ENCODE measurements at places on chromosomes 1 and 21.
A peak's percentile ranks its signal among the peaks of the same experiment; 100 is the strongest.

DNA sequence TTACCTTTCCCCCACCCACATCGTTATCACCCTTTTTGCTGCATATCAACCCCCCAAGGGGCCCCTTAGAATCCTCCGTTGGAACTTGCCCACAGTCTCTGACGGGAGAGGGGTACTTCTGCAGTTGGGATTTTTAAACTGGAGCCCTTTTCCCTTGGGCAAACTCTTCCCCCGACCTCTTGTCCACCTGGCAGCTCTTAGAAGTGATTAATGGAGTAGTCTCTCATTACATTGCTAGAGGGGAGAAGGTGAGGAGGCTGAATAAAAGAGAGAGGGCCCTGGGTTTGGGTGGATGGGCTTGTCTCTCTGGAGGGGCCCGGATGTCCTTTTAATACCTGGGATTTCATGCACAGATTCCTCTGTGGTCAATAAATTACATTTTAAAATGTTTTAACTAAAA is 27.2 kb upstream of the TSPAN2 start:
- no peak for DNase-seq

DNA sequence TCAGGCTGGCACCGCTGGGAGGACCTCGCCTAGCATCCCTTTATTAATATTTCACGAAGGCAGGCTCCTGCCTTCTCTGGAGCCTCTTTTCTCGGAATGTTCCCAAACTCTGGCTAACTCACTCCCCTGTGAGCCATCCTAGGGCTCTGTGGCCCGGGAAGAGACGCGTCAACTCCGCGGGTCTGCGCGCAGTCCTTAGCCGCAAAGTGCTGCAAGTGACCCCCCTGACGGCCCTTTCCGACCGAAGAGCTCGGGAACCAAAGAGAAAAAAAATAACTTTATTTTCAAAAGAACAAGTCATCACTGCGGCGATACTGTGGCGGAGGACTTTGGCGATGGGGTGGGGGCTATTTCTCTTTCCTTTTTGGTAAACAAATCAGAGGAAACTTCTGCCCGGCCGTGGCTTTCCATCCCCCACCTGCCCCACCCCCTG is 14.6 kb downstream of the NR5A2 start:
- DNase-seq, result no peak

DNA sequence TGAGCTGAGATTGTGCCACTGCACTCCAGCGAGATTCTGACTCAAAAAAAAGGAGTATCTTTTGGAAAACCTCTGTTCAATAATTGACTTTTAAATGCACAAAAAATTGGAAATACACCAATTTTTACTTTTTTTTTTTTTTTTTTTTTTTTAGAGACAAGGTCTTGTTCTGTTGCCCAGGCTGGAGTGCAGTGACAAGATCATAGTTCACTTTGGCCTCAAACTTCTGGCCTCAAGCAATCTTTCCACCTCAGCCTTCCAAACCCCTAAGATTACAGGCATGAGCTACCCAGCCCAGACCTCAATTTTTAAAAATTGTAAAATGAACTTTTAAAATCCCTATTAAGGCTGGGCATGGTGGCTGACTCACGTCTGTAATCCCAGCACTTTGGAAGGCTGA is 30.8 kb downstream of the NEK2 start:
- DNase-seq, result no peak

- peak; percentile 17 for DNase-seq
Measured at GRCh38 chr1:110687250-110687649, 12.5 kb upstream of the KCNA3 start.

GRCh38 chr1:230099465-230099864 is 32.4 kb downstream of the GALNT2 start:
- DNase-seq, result no peak

DNA sequence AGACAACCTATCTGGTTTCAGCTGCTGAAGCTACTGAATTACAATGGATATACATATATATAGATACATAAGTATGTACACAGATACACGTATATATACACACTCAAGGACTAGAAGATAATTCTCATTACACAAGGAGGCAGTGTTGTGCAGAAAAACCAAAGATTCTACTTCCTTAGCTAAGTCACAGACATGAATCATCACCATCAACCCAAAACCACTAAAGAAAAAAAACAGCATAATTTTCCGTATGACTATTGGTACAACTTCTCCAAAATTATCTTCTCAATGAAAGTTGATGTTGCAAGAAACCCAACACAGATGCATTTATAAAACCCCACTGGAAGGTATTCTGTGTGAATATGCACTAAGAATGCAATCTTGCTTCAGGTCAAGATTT is 36.8 kb upstream of the RPF1 start:
- peak; percentile 90 for DNase-seq

DNA sequence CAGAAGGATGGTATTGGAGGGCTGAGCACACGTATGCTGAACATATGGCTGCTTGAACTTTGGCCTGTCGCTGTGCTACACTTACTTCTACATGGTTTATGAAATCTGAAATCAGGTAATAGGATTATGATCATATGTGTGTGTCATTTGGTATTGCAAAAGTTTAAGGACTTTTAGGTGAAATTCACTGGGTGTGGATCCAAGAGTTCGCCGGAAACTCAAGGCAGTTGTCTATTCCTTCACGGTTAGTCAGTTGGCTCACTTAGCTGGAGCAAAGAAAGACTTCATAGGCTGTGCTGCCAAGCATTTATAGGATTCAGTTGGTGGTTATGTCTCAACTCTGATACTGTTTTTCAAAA is 927 bp downstream of the UAP1 start:
- no peak for DNase-seq

GRCh38 chr21:38422082-38422481 is 76.2 kb downstream of the ERG start:
- DNase-seq, result no peak

DNA sequence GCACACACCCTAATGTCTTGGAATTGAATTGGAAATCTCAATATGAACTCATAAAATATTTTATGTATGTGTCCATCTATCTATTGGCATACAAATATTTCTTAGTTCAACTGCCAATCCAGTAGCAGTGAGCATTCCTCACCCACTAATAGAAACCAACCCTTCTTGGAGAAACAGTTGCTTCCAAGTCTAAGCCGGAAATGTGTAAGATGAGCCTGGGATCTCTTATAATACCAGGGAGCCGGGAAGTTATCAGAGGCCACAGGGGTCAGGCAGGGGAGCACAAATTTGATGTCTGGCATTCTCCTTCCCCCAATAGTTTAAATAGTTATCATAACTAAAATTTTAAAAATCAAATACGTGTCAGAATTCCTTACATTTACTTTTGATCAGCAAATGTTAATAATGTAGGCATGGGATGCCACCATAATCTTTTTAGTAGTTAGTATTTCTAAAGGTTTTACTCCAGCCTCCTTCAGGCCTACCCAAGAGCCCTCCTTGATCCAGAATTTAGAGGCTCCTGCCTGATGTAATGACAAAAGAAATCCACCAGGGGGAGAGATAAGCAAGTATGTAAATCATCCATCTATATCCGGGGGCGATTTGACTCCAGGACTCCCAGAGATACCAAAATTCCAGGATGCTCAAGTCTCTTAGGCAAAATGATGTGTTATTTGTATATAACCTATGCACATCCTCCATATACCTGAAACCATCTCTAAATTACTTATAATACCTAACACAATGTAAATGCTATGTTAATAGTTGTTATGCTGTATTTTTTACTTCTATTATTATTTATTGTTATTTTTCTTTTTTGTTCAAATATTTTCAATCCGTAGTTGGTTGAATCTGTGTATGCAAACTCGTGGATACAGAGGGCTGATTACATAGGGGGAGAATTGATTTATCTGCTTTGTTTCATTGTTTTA is 218.7 kb upstream of the COA6 start:
- DNase-seq, result peak; percentile 40

DNA sequence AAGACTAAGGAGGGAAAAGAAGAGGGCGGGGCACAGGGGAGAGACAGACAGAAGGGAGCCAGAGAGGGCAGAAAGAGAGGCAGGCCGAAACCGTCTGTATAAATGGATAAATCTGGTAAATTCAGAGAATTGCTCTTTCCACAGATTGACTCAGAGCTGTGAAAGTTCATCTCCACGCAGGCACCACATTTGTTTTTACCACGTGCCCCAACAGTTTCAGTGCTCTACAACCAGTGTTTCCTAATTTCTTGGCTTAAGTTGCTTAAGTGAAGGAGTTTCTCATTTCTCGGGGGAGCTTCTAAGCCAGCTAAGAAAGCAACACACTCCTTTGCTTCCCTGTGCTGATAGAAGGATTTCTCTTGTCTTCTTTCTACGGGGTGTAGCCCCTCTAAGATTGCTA is 87.1 kb downstream of the ENAH start:
- DNase-seq, result peak; percentile 46

DNA sequence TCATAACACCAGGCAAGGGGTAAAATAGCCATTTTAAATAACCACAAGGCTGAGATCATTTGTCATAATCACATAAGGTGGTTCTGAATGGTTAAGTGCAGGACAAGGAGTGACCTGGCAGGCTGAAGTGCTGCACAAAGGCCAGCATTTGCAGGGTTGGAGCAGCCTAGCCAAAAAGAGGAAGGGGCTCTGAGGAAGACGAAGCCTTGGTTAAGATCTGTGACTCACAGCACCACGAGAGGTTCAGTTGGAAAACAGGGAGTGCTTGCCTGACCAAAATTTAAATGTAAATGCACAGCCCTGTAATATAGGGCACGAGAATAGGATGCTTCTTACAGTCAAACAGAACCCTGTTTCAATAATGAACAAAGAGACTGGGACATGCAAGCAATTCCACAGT is 12.1 kb downstream of the ATP5PF start:
- no peak for DNase-seq

DNA sequence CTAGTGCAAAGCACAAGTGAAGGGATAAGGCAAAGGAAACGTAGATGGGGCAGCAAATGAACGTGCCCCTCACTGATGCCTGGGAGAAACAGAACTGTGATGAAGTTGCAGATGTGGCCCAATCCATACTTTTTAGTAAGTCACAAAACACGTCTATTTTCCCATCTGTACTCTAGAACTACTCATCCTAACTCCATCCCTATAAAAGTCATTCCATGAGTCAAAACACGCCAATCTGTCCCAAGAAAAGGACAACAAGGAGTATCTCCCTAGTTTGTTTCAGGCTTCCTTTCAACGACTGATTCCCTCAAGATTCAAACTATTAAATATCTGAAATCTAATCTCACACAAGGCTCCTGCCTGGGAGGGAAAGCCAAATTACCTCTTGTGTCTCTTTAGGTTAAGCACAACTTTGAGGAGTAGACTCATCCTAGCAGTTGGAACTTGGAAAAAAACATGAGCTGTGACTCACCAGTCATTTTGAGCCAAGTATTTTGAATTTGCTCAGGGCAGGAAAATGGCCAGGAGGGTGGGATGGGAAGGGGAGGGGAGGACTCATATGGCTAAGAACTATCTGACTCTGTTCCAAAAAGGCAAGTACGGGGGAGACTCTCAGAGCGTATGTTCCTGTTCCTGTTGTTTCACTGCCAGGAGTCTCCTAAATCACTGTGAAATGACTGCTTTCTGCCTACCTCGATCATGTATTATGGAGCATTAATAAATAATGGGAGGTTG is 214.5 kb upstream of the CAMK1G start:
- DNase-seq, result peak; percentile 69

- DNase-seq, result no peak
Measured at GRCh38 chr1:223143537-223144248, 645 bp upstream of the TLR5 start.

DNA sequence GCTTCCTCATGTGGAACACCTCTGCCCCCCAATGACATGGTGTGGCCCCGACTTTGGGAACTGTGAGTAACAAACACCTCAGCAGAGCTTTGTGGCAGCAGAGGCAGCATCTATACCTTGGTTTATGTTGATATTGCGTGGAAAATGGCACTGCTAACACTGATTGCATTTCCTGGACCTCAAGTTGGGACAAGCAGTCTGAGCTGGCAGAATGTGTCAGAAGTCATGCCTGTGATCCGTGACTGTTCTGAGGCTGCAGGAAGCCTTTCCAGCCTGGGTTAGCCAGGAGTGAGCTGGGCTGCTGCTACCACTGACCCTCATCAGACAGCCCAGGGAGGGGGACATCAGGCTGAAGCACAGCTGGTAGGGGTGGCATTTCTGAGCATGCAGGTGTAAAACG is 268.5 kb downstream of the KCNJ6 start:
- DNase-seq, result no peak
